ENCODE measurements at places on chromosomes 4 and X.

DNA sequence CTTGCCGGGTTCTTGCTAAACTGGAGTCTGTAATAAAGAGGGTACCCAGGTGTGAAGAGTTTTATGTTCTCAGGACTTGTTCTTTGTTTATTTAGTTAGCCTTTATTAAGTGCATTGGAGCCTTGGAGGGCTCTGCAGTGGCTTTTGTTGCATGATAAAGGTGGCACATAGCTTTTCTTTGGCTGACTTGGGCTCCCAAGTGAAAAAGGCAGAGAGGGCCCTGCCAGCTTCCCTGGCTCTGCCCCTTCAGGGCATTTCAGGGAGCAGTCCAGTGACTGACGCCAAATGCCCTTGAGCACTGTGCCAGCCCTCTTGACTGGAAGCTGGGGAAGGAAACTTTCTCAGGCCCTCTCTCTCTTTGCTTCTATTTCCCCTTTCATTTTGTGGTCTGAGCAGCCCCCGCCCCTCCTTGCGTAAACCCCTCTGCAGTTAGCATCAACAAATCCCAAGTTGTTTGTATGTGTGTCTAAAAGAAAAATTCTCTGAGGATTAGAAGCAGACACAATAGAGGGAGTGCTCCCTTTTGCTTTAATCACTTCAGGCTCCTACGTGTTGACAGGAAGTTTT lies 152.2 kb downstream of the NHS start:
- DNase-seq: no peak

- DNase-seq: no peak
Observed at GRCh38 chrX:131739823-131740222, 195.9 kb downstream of the OR13H1 start.

DNA sequence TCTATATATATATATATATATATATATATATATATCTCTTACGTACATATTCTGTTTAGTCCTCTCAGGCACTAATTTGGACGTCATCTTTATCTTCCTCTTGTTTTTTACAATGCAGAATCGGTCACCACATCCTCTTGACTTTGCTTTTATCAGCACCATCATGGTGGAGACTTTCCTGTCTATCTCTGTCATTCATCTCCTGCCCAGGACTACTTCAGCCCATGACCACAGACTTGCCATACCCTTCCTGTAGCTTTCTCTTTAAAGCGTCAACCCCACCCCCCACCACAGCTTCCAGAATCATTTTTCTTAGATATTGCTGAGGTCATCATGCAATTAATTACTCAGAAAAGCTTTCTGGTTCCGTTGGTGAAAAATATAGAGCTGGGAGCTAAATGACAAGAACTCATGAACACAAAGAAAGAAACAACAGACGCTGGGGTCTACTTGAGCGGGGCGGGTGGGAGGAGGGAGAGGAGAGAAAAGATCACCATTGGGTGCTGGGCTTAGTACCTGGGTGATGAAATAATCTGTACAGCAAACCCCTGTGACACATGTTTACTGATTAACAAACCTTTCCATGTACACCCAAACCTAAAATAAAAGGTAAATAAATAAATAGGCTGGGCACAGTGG lies 30.5 kb upstream of the PRKX start:
- no peak for DNase-seq

DNA sequence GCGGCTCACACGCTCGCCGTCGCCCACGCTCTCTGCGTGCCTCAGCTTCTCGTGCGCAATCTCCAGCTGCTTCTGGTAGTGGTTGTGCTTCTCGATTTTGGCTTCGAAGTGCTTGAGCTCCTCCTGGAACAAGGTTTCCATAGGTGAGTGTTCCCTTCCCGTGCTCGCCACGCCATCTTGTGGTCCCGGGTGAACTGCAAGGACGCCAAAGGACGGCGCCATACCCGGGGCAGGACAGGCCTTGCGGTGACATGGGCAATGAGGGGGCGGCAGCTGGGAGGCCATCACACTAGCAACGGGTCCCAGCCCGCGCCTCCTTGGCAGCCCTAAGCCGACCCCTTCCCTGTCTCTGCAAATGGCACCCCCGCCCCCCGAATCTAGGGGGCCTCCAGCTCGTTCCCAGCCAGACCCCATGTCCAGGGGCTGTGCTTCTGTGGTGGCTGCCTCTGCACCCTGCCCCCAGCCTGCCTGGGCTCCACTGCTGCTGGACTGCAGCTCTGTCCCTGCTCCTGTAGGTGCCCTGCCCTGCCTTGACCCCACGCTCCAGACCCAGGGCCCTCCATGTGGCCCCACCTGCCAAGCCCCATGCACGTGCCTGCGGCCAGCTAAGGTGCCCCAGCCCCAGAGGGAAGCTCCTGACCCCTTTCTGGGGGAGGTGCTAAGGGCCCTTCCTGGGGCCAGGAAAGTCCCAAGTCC lies 17.3 kb downstream of the LRPAP1 start:
- DNase-seq: no peak

GRCh38 chr4:110085131-110085530 lies 113.3 kb downstream of the ELOVL6 start:
- no peak for DNase-seq

- no peak for DNase-seq
Observed at GRCh38 chr4:155807021-155807420, 48.2 kb downstream of the GUCY1B1 start.

GRCh38 chrX:147377728-147378127 lies 534.0 kb upstream of the FMR1 start:
- DNase-seq: no peak

- DNase-seq: no peak
Observed at GRCh38 chr4:95360256-95360903, 188.4 kb downstream of the UNC5C start.

DNA sequence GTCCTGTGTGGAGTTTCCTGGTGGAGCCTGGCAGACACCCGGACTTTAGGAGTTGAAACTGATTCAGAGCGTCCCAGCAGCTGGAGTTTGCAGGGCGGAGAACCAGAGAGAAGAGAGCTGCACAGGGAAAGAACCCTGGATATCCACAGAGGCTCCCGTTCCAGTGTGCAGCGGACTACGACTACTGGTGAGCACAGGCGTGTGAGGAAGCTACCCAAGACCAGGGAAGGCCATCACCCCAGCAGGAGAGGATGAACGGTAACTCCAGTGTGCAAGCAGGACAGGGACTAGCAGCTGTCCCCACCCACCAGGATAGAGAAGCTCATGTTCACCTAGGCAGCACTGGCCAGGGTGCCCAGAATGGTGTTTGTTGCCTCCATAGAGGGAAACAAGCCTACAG lies 2.3 kb downstream of the LAGE3 start:
- DNase-seq: no peak

DNA sequence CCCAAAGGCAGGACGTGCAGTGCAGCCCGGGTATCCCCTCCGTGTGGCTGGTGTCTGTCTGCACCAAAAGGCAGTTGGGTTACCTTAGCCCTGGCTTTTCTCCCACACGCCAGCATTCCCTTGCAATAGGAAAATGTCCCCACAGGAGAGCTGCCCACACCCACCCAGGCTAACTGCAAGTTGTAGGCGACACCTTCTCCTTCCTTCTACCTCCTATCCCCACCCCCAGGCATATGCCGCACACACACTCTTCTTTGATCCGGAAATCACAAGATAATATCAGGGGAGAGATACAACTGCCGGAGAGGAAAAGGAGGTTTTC lies 444 bp upstream of the APBB2 start:
- no peak for DNase-seq

DNA sequence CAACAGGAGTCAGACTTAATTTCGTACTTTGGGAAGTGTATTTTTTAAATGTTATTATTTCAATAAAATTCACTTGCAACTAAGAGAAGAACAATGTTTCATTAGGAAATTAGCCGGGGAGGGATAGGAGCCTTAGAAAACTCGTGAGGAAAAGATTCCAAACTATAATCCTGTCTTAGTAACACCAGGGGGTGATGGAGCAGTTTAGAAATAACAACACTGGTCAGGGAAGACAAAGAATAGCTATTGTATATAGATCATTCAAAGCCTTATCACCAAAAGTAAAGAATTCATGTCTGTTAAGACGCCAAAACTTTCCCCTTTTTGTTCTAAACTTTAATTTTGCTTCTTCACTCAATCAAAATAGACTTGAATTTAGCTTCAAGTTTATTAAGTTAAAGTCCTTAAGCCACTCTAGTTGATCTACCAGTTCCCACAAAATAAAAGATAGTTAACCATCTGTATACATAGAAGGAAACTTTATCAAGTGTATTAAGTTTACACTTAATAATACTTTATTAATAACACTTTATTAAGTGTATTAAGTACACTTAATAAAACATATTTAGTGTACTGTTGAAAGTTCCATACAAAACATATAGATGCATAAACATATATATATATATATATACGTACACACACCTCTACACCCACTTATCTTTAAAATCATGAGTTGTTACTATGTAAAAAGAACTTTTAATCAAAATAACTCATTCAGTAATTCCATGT lies 60.5 kb downstream of the ARAP2 start:
- DNase-seq: no peak

GRCh38 chr4:174281901-174282300 lies 1.6 kb downstream of the FBXO8 start:
- no peak for DNase-seq

DNA sequence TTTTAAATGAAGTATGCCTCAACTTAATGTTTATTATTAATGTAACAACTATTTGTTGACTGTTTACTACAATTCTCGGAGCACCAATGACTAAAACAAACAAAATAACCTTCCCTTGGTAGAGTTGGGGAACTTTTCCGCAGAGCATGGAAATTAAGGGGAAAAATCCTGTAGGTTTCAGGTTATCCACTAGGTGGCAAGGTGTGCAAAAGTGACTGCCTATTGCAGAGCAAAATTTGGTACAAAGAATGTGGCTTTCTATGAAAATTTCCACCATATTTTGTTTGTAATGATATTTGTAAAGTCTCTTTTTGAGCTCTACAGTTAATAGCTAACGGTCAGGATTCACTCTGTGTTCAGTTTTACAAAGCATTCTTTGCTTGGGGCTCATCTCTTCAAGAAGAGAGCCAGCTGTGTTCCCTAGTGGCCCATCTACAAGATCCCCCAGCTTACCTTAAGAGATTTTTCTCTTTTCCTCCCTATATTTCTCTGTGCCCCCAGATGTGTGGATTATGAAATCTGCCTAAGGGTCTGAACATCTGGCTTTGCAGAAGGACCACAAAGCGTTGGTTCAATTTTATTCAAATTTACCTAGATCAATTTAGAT lies 61.1 kb downstream of the FBXO8 start:
- peak; percentile 52 for DNase-seq

- peak; percentile 55 for DNase-seq
Observed at GRCh38 chr4:68369142-68369805, 19.4 kb upstream of the YTHDC1 start.

GRCh38 chr4:54754394-54754793 lies 96.6 kb downstream of the KIT start:
- DNase-seq: no peak

- no peak for DNase-seq
Observed at GRCh38 chr4:133186210-133186609, 37.1 kb downstream of the PCDH10 start.

- DNase-seq: no peak
Observed at GRCh38 chr4:143203577-143203976, 18.9 kb downstream of the USP38 start.

- DNase-seq: no peak
Observed at GRCh38 chr4:84243685-84244084, 255.4 kb downstream of the NKX6-1 start.

- DNase-seq: peak; percentile 60
Observed at GRCh38 chr4:165204462-165204830, 2.9 kb upstream of the KLHL2 start.

GRCh38 chr4:7964890-7965662 lies 25.4 kb upstream of the AFAP1 start:
- peak; percentile 65 for DNase-seq

GRCh38 chr4:173522160-173522950 lies 7.7 kb downstream of the HAND2 start:
- peak; percentile 74 for DNase-seq

DNA sequence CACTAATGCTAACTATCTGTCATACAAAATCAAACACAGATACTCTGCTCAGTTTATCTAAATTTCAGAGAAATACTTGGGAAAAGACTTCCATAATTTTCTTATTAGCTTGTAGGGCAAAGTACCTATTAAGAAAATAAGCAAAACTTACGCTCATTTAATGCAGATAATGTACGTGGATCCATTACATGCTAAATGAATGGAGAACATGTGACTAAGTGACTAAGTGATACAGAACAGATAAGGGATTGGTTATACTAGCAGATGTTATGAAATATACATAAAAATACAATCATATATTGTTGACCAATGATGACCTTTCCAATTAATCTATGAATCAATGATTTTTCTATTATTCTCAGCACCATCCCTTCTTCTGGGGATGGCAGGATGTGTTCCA lies 25.7 kb downstream of the EREG start:
- no peak for DNase-seq

GRCh38 chr4:148017801-148018200 lies 285.9 kb downstream of the ARHGAP10 start:
- no peak for DNase-seq

DNA sequence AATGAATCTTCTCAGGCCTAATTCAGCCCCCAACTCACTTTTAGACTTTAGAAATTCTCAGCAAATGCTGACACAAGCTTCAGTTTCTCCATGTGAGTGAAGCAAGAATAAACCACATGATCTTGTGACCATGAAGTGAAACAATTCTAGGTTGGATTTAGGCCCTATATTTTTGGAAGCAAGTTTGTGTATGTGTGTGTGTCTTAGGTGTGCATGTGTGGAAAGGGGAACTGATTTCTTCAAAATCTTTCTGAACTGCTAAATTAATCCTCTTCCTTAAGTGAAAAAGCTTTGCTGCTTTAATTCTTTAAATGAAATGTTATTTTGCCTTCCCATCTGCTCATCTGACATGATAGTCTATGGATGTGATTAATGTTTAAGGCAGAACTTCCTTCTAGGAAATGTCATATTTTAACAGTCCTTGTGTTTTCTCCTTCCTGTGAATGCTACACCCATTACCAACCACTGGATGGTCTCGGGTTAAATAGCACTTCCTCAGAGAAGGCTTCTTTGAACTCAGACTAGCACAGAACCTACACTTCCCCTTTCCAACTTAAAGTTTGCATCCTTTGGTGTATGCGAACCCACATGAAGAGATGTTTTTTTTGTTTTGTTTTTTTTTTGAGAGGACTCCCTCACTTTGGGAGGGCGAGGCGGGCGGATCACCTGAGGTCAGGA lies 1.2 kb upstream of the TMEM144 start:
- no peak for DNase-seq

DNA sequence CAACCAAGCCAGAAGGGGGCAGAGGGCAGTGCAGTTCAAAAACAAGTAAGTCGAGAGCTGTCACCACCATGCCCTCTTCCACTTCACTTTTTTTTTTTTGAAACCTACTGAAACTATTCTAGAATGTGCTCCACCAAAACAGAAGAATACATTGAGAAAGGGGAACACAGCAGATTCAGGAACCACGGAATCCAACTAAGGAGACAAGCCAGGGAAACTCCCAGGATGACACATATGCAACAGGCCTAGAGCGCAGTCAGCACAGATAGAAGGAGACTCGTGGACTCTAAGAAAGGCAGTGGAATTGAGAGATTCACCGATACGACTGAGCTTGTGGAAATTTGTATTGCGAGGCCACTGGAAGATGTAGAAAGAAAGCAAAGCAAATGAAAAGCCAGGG lies 66.1 kb downstream of the PHKA2 start:
- no peak for DNase-seq

DNA sequence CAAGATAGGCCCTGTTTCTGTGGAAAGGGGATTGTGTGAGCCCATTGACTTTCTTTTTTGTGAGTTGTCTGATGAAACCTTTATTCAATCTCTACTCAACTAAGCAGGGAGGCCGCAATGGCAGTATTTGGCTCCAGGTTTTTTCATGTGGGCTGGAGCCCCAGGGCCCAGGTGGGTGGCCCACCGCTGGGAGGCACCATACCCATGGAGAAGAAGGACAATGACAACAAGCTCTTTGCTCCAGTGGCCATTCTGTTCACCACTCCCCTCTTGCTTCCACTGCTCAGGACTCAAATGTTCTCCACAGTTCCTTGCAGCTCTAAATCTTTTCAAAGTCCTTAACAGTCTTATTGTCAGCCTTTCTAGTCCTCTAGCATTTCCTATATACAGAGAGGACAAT lies 54.1 kb downstream of the HOPX start:
- no peak for DNase-seq

Data from ELR (cell line).